ENCODE measurements at places on chromosomes 12 and 14. TPM values are rescaled to one million over a fixed set of nuclear protein-coding genes. Genes with fewer than 3 reads are reported as not detected.
A peak's percentile ranks its signal among the peaks of the same experiment; 100 is the strongest.

DNA sequence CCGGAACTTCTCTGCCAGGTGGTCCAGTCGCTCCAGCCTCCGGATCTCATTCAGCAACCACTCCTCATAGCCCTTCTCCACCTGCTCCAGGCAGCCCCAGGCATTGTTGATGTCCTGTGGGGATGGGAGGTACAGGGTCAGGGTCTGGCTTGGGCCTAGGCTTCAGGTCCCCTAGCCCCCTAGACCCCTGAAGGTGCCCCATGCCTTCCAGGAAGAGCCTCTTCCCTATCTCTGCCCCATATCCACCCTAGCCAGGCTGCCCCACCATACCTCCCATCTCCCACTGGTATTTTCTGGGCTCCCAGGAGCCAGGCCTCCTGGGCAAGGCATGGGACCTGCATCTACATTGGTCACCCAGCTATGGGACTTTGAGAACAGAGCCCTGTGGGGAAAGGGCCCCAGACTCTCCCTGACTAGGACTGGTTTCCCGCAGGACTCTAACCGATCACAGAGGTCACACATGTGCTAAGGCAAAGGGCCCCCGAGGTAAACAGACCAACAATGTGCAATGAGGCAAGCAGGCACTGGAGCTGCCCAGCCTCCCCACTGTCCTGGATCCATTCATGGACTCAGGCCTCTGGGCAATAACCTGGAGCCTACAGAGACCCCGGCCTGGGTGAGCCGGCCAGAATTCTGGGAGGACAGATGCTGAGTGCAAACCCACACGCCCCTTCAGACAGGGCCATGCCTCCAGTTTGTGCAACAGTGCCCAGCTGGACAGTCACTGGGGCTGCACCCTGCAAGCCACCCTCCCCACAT lies 88.8 kb downstream of the ACTN1 start:
- DNase-seq = no peak

DNA sequence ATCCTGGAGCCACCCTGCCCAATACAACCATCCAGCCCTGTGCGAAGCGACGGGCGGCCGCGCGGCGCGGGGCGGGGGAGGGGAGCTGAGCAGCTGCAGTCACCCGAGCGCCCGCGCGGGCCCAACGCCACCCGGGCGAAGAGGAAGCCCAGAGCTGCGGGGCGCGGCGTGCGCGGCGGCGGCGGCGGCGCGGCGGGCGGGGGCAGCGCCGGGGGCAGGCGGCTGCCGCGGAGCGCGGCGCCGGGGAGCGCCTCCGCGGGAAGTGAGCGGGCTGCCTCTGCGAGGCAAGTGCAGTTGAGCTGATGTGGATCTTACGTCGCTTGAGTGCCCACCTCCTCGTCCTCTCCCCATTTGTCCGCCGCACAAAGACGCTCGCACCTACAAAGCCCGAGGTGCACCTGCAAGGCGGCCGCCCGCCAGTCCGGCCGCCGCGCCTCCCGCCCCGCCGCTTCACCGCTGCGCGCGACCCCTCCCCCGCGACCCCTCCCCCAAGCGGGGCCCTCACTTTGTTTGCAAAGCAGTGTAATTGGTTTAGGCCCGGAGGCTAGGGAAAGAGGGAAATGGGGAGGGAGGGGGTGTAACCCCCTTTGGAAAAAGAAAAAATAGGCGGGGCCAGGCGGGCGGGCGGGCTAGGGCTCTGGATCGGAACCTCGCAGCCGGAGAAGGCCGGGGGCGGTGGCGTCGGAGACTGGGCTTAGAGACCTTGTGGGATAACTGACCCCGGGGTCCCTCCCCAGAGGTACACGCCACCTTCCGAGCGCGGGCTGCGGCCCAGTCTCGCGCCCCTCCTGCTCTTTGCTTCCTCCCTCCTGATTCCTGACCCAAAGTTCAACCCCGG lies at the start of the genes FOXA1 and TTC6:
Gene FOXA1 (minus strand): TSS at position 279 of the 838 bp plus-strand sequence. CDS start 277 bp downstream, at position 2.
Gene TTC6 (plus strand): TSS at position 659 of the 838 bp plus-strand sequence. CDS start 26,436 bp downstream, outside the sequence.
- peak; percentile 79 for DNase-seq

- DNase-seq = no peak
Observed at GRCh38 chr14:31933716-31934115, 143.4 kb upstream of the ARHGAP5 start.

GRCh38 chr14:28966416-28967233 lies 200.0 kb downstream of the FOXG1 start:
- no peak for DNase-seq

DNA sequence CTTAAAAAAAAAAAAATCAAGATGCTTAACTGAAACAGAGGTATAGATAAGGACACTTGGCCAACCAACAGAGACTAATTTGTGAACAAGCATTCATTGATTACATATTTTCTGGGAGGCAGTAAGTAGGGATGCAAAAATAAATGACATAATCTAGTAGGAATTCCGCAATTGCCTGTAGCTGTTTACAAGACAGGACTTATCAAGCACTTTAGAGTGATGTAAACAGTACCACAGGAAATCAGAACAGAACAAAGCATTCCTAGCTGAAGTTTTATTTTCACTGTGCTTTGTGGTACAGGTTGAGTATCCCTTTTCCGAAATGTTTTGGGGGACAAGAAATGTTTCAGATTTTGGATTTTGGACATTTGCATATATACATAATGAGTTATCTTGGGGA lies 68.2 kb upstream of the FGD4 start:
- no peak for DNase-seq

- DNase-seq = peak; percentile 24
Observed at GRCh38 chr14:104249706-104250105, 111.3 kb downstream of the KIF26A start.

GRCh38 chr14:99609245-99610170 lies 5.5 kb upstream of the CCDC85C start:
- no peak for DNase-seq

- DNase-seq = no peak
Observed at GRCh38 chr12:69389831-69390230, 30.3 kb downstream of the YEATS4 start.

The KRT2 gene
- not detected for total RNA-seq
